Tibial artery (tissue), 4 donors: ENCODE measurements at places on chromosomes 2 and 18.

DNA sequence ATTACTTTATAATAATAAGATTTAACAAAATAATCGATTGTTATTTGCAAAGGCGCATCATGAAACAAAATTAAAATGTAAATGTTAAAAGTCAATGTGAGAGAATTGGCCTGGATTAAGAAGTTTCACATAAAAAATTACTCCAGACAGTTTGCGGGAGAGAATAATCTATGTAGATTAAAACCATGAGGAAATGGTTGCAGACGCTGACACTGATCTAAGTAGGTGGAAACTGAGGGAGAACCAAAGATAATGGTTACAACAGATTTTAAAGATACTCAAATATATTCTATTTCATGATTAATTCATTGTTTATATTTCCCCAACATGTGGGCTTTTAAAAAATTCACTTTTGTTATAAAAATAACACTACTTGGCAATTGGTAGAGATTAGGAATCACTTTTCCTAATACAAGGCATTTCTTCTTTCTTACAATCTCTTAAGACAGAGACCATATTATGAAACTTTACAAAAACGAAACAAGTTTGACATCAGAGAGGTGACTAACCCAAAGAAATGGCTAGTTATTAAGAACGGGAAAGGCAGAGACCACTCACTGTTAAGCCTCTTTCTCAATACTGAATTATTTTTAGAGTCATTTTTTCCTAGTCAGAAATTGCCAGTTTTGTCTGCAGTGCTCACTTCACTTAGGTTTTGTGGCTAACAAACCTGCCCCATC is 1.6 kb downstream of the KANSL1L start:
- no peak for DNase-seq

DNA sequence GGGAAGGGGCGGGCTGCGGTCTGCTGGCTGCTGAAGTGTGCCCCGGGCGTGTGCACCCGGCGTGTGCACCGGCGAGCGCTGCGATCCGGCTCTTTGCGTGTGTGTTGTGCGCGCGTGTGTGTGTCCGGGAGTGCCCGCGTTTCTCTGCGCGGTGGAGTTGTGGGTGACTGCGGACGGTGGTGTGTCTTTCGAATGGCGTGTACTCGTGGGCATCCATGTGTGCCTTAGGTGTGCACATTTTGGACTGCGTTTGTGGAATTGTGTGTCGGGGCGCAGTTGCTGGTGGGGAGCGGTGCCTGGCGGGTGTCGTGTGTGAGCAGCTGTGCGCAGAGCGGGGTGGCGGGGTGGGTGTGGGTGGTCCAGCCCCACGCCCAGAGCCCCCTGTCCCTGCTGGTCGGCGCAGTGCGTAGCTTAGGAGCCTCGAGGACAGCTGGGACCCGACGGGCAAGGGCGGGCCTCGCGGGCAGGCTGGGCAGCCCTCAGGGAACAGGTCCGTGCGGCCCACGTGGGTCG is 533 bp downstream of the HPCAL1 start:
- DNase-seq = no peak

GRCh38 chr2:11785611-11785940 is 39.1 kb downstream of the LPIN1 start:
- DNase-seq = no peak

GRCh38 chr2:28164280-28164801 is 228.3 kb upstream of the FOSL2 start:
- DNase-seq = no peak

DNA sequence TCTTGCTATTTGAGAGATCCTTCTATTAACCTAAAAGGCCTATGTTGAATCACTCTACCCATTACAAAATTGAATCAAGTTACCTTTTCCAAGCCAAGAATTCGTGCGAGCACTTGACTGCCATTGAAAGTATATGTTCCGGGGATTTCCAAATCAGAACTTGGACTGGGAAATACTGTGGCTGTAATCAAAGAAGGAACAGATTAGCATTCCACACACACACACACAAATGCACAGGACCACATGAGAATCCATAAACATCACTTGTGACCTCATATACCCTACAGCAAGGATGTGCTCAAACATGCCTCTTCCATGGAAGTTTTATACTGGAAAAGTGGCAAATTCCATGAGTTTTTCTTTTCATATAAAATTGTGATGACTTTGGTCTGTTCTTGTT is 86.0 kb downstream of the ABCA12 start:
- DNase-seq = no peak

GRCh38 chr18:76667603-76668002 is 154.8 kb upstream of the ZNF236 start:
- no peak for DNase-seq

DNA sequence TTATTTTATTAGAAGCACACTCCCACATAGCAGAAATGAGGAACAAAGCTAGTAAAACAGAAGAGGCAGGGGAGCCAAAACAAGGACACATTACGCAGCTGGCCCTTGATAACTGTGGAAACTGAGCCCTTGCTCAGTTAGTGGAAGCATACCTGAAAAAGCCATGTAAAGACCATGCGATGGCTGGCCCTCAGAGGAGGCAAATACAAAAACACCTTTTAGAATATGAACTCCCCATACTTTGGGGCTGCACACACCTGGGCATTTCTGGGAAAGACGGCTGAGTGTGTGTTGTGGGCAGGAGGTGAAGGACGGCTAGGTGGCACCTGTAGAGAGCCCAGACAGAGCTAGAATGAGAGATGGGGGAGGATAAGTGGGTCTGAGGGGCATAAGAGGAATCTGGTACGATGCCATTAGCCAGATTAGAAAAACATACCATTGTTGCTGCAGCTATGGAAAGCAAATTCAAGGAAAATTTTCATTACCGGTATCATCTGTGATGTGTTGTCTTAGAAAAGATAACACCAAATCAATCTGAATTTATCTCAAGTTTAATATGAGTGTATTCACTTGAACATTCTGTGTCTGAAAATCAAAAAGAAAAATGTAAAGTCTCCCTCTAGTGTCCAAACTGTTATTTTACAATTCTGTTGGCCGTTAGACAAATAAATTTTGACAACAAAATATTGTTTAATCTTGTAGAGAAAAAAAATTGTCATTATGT is 45.2 kb upstream of the SULT1C3 start:
- no peak for DNase-seq

DNA sequence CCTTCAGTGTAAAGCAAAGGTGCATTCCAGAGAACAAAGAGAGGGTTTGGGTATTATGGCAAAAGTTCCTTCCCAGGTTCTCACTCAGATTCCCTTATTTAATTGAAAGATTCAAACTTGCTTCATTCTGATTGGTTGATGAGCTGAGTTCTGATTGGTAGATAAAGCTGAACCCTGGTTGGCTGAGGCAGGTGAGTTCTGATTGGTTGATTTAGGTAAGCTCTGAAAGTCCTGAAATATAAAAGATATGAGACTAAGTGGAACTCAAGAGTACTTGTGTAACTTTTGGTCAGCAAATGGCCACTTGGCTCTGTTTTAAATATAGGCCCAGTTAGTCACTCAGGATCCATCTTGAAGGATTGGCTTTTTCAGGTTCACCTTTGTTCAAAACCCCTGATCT is 99.8 kb upstream of the FBXO11 start:
- DNase-seq = no peak

DNA sequence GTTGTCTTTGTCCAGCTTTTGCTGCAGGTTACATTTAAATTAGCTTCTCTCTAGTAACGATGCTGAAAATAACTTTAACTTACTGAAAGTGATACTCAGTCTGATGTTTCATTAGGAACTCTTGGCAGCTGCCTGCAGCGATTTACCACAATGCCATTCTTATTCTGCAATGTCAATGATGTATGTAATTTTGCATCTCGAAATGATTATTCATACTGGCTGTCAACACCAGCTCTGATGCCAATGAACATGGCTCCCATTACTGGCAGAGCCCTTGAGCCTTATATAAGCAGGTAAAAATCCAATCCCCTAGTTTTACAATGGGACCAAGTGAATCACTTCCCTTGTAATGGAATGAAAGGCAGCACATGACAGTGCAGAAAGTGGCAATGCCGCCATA is 16.3 kb upstream of the MFF start:
- no peak for DNase-seq

- DNase-seq = peak; percentile 75
Measured at GRCh38 chr2:62014102-62014501, 108.6 kb downstream of the COMMD1 start.

- DNase-seq = peak; percentile 59
Measured at GRCh38 chr2:121649149-121649595, at the start of gene CLASP1. TSS of gene CLASP1 (minus strand) at chr2:121649462. CDS start at chr2:121605895, 43,567 bp downstream.

GRCh38 chr2:237208373-237209260 is 122.9 kb downstream of the COPS8 start:
- no peak for DNase-seq

- no peak for DNase-seq
Measured at GRCh38 chr18:33804258-33804657, 226.2 kb downstream of the ASXL3 start.

GRCh38 chr2:68214381-68214780 is 38.0 kb downstream of the PPP3R1 start:
- no peak for DNase-seq

DNA sequence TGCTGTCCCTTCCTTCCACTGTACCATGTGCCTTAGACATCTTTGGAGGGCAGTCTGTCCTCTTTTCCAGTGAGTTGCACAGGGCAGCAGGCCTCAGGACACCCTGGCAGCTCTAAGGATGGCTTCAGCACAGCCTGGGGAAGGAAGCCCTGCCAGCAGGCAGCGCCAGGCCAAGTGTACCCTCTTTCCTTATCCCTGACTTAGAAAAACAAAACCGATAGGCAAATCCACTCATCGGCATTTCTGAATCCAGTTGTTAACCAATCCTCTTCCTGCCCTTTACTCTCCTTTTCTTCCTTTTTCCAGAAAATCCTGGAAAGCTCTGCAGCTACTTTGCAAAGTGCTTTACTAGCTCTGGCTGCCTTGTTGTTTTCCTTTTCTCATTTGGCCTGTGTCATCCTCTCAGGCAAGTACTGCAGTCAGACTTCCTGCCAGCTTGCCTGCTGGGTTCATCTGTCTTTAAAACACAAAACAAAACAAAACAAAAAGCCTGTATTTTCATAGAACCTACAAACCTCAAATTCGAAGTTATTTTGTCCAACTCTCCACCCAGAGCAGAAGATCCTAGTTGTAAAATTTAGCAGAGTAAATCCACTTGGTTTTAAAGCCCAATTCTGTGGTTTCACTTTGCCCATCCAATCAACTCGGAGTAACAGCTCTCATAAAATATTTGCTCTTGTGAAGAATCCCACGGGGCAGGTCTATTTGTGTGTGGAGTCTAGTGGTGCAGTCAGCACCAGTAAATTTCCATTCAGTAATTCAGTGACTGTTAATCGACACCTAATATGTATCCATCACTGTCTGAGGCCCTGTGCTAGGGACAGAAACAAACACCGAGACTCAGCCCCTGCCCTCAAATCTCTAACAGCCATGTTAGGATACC is 45.2 kb downstream of the PCBP1 start:
- peak; percentile 68 for DNase-seq

GRCh38 chr2:62141142-62141740 is 54.7 kb upstream of the B3GNT2 start:
- no peak for DNase-seq

DNA sequence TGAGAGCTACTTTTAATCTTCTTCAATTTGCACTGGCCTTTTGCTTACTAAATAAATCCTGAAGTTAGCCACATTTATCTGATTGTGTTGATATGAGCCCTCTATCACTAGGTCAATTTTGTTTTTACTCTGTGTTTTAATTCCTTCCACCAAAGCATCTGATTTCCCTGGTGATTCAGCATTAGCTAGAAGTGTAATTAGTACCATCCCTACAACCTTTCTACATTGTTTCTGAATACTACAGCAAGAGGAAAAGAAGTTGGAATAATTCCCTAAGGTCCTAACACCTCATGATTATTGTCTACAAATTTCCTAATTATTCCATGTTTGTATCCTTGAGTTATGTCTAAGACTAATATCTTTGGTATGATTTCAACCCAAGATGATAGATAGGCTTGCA is 1093.6 kb downstream of the SUCLG1 start:
- no peak for DNase-seq

GRCh38 chr18:44238454-44238853 is 442.2 kb upstream of the SETBP1 start:
- no peak for DNase-seq

GRCh38 chr2:155393406-155393805 is 694.9 kb downstream of the KCNJ3 start:
- no peak for DNase-seq

GRCh38 chr2:226115832-226116200 is 683.8 kb downstream of the IRS1 start:
- DNase-seq = no peak

- DNase-seq = no peak
Measured at GRCh38 chr2:203492965-203493364, 42.1 kb downstream of the RAPH1 start.
